Activated CD4-positive, alpha-beta T cell treated with anti-CD3 and anti-CD28 coated beads, Interleukin-2, amount 50 U/mL, for 48 hours (primary cell): ENCODE measurements at places on chromosomes 5 and 9.

- DNase-seq, result no peak
Observed at GRCh38 chr9:87677776-87678587, 47.9 kb upstream of the CTSL start.

GRCh38 chr9:90921104-90921503, 119.5 kb downstream of the SYK start:
- DNase-seq, result no peak

DNA sequence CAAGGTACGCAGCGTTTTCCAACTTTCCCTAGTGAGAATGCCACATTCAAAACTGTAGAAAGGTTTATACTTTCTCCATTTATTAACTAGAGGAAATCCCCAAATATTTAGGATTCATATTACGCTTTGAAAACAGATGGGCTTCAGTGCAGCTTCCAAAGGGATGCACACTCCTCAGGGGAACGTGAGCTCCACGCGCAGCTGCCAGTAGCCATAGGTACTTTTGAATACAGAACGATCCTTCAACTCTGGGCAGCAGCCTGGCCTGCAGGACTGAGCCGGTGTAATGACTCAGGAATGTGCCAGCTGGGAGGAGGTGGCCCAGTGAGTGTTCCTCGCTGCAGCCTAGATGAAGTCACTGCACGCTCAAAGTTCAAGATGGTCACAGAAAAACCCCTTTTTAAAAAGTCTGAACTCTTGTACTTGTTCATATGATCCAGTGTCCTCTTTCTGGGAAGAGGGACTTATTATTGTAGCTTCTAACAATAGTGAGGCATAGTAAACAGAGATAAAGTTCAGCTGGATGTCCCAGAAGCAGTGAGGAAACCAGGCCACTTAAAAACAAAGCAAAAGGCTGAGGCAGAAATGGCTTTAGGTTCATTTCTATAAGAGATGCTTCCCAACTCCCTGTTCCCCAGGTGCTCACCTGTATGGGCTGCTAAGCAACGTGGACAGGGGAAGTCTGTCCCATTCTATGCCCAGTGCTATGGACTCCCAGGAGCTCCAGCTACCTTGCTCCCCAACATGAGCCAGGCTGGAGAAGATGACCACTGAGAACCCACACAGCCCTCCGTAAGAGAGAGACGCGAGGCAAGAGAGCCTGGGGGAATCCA, 130.0 kb downstream of the LHFPL2 start:
- DNase-seq, result no peak

GRCh38 chr5:163135849-163136248, 301.5 kb upstream of the CCNG1 start:
- DNase-seq, result no peak

DNA sequence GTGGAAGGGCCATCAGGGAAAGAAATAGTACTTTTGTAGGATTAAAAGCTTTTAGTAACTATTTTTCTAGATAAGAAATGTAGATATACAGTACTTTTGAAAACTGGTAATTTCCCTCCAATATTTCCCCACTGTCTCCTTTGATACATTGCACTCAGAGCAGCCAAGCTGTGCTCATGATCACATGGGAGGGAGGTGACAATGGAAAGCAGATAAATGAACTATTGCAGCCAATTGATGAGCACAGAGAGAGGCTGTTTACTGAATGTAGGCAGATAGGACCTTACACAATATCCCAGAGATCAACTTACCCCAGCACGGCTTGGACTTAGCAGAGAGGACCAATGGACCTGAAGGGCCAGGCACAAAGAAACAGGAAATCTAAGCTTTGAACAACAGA, 178.0 kb upstream of the NREP start:
- no peak for DNase-seq

GRCh38 chr9:89514337-89514736, 16.4 kb upstream of the SEMA4D start:
- DNase-seq, result no peak

DNA sequence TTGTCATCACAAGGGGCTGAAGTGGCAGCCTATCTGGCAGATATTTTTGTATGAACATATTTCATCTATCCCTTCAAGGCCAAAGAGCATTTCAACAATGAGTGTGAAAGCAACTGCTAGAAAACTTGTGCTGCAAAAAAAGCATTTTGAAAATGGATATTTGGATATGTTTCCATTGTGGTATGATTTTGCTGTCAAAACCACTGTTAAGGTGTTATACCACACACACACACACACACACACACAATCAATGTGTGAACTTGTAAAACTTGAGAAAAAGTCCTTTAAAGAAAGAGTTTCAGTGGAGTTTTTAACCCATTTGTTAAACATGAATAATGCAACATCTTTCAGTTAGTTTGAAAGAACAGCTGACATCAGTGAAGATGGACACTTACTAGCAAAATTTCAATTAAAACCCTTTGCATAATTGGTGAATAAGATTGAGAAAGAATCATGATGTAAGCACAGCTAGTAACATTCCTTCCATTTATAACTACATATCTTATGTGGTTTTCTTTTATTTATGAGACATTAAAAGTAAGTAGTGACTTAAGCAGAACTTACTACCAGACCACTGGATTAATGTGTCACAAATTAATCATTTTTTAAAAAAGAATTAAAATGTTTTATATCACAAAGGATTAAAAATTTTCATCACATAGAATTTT, 182.6 kb upstream of the GNA14 start:
- no peak for DNase-seq

DNA sequence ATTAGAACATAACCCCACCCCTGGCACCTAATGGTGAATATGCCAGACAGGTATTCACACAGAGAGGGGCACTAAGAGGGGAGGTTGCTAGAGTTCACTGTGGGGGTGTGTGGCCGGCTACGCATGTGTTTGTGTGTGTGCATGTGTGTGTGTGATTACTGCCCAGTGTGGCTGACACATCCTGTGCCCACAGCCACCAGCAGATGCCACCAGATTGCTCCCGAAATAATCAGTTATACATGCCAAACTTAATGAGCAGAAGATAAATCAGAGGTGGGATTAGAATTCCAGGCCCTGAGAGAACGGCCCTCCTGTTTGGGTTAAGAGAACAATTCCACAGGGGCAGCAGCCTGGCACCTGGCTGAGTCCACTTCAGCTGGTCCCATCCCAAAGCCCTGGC, 91.8 kb upstream of the TBCA start:
- DNase-seq, result no peak

DNA sequence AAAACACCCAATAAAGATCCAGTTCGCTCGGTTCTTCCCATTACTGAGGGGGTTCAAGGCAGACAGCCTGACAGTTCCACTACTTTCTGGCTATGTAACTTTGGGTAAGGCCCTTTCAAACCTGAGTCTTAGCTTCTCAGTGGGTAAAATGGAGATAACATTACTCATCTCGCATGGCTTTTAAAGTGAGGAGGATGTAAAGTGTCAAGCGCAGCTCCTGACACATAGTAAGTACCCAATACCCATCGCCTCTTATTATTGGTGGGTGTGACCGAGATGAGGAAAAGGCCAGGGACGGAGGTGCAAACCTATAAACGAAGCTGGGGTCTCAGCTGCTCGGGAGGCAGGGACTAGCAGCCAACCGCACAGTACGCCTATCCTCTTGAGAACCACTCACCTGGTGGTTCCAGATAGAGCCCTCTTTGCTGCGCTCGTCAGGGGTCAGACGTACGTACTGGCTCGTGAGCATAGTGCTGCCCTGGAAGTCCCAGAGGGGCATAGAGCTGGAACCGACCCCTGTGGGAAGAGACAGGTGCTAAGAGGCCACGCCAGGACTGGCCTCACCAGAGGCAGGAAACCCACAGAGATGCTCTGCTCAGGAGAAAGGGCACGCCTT, 584 bp downstream of the LMAN2 start:
- DNase-seq, result no peak

DNA sequence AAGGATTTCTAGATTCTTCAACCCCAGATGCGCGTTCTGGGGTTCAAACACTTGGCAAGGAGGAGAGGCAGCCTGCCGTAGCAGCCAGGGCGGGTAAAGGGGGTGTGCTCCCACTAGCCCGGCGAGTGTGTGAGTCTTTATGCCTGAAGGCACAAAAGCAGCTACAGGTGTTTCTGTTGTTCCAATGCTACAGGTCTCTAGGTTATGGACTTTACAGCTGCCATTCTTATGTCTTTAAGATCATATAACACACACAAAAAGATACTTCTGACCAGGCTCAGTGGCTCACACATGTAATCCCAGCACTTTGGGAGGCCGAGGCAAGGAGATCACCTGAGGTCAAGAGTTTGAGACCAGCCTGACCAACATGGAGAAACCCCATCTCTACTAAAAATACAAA, 133.6 kb upstream of the RETREG1 start:
- DNase-seq, result no peak

DNA sequence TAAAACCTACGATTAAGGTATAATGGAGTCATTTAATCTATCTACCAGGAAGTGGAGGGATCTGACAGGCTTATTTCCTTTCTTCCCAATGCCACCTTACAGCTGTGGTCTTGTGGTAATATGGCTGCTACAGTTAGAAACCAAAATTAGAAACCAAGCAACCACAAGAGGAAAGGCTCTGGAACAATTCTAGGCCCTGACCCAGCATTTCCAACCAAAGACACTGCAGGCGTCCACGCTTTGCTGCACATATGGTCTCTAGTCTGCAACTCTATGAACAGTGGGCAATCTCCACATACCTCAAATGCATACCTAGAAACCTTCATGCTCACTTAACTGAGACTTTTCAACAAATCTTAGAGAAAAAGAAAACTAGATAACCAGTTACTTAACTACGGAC, 339.1 kb downstream of the NFIB start:
- DNase-seq, result no peak

DNA sequence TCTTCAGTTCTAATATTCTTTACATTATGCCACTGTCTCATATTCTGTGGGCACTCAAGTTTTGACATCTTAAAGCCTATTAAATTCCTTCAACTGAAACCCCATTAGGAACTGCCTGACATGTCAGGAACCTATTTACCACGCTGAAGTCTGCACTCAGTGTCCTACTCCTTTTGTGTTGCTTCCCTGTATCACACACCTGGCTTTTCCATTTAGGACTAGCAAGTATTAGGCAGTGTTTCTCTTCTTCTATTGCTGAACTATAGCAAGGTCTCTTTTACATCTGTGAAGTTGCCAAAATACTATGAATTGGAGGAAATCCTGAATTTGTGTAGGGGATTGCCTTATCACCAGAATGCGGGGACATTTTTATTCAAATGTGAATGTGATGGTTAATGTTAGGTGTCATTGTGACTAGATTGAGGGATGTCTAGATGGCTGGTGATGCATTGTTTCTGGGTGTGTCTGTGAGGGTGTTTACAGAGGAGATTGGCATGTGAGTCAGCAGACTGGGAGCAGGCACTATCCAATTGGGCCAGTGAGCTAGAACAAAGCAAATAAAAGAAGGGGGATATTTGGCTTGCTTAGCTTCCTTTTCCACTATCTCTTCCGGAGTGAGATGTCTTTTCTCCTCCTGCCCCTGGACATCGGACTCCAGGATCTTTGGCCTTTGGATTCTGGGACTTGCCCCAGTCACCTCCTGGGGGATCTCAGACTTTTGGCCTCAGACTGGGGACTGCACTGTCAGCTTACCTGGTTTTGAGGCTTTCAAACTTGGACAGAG, 21.2 kb upstream of the VCAN start:
- no peak for DNase-seq

GRCh38 chr5:52024359-52024758, 641.1 kb downstream of the ISL1 start:
- no peak for DNase-seq

- no peak for DNase-seq
Observed at GRCh38 chr9:37550781-37551180, 25.4 kb downstream of the FBXO10 start.

GRCh38 chr5:168137265-168137664, 154.2 kb upstream of the WWC1 start:
- DNase-seq, result no peak

- DNase-seq, result no peak
Observed at GRCh38 chr5:59770953-59771352, 122.6 kb downstream of the PDE4D start.

GRCh38 chr9:119986205-119986604, 593.8 kb downstream of the CDK5RAP2 start:
- no peak for DNase-seq

DNA sequence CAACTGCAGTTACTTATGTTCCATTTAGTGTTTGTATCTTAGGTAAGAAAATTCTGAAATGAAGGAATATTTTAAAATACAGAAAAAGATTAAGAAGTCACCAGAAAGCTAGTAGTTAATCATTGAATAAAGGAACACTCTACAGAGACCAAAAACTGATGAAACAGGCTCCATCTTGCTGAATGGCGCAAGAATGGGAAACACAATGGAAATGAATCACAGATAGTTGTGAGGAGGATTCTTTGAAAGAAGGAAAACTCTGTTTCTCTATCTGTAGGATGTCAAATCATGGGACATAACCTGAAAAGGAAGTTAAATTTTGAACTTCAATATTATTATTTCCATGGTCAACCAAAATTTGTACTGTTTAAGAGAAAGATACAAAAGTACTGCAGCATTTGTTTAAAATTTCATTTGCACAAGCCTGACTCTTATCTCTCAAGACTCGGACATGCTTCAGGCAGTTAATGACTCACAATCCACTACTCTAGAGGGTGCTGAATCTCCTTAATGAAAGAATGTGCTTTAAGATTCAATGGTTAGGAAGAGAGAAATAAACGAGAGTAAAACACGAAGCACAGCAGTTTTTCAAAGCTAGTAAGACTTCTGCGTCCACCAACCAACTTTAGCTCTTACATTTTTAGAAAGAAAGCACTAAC, 1064.4 kb upstream of the DMAC1 start:
- DNase-seq, result no peak

- no peak for DNase-seq
Observed at GRCh38 chr9:110714314-110714713, 45.7 kb downstream of the MUSK start.

- no peak for DNase-seq
Observed at GRCh38 chr5:124630767-124631704, 115.4 kb downstream of the ZNF608 start.

- no peak for DNase-seq
Observed at GRCh38 chr9:4864234-4864661, 71.5 kb downstream of the RCL1 start.

DNA sequence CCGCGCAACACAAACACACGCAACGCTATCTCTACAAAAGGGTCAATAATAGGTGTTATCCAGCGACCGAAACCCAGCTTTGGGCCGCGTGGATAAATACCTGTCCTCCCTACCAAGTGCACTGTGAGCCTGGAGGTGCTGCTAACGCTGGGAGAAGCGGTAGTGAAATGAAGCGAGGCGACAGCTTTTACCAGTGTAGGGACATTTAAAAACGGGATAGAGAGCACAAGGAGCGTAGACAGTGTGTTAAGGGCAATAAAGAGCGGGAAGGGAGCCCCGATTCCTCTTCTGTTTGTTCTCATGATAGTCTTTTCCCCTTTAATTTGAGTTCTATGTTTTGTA, 421 bp upstream of the DEPDC1B start:
- DNase-seq, result no peak

- DNase-seq, result no peak
Observed at GRCh38 chr9:93596399-93596798, 20.0 kb downstream of the PHF2 start.

GRCh38 chr5:142749321-142749720, 20.9 kb upstream of the ARHGAP26 start:
- peak; percentile 14 for DNase-seq

- DNase-seq, result no peak
Observed at GRCh38 chr9:126389992-126390391, 63.4 kb downstream of the MVB12B start.

GRCh38 chr9:36337865-36338264, 62.2 kb downstream of the RNF38 start:
- DNase-seq, result no peak
